ENCODE measurements at places on chromosomes 2 and 18.
A peak's percentile ranks its signal among the peaks of the same experiment; 100 is the strongest.

GRCh38 chr2:217040099-217040498 lies 180.2 kb upstream of the TNP1 start:
- no peak for DNase-seq

- DNase-seq = no peak
Observed at GRCh38 chr2:154240921-154241379, 369.2 kb downstream of the GALNT13 start.

DNA sequence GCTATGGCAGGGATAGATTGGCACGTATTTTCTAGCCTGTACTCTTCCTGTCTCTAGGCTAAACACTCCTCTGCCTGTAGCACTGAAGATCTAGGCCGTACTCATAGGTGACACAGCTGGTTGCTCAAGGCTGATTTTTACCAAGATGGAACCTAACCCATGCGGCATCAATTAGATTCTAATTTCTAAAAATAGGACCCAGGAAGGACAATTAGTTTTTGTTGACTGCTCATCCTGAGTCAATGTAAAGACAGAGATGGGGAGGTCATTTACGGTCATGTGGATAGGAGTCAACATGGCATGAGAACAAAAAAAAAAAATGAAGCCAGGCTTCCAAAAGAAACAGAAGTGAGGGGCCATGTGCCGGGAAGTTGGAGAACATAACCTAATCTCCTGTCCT lies 360.7 kb upstream of the ETAA1 start:
- no peak for DNase-seq

- DNase-seq = no peak
Observed at GRCh38 chr2:190627448-190628412, 21.2 kb upstream of the NAB1 start.

GRCh38 chr2:179352181-179352580 lies 87.5 kb upstream of the SESTD1 start:
- no peak for DNase-seq

DNA sequence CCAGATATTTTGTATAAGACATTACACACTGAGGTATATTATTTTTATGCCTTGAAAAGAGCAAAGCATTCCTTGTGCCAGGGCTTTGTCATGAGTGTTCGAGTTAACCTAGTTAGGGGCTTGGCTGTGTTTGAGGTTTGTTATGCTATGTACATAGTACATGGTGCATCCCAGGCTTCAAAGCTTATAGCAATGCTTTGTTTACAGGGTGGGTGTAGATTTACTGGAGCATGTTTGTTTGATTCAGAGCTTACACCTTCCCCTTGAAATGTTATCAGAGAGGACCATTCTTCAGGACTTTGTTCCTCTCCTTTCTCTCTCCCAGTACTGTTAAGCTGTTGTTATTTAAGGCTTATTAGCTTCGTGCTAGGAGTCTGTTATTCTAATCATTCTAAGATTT lies 738.7 kb upstream of the LRRTM4 start:
- no peak for DNase-seq

- no peak for DNase-seq
Observed at GRCh38 chr2:7952046-7952745, 729.7 kb upstream of the ID2 start.

- no peak for DNase-seq
Observed at GRCh38 chr2:232541195-232541960, 1.9 kb downstream of the CHRNG start.

GRCh38 chr2:96885432-96886347 lies 15.8 kb upstream of the SEMA4C start:
- no peak for DNase-seq

- DNase-seq = no peak
Observed at GRCh38 chr2:6863792-6864191, 1.9 kb downstream of the CMPK2 start.

GRCh38 chr18:3217948-3218647 lies 1.7 kb downstream of the MYOM1 start:
- DNase-seq = no peak

DNA sequence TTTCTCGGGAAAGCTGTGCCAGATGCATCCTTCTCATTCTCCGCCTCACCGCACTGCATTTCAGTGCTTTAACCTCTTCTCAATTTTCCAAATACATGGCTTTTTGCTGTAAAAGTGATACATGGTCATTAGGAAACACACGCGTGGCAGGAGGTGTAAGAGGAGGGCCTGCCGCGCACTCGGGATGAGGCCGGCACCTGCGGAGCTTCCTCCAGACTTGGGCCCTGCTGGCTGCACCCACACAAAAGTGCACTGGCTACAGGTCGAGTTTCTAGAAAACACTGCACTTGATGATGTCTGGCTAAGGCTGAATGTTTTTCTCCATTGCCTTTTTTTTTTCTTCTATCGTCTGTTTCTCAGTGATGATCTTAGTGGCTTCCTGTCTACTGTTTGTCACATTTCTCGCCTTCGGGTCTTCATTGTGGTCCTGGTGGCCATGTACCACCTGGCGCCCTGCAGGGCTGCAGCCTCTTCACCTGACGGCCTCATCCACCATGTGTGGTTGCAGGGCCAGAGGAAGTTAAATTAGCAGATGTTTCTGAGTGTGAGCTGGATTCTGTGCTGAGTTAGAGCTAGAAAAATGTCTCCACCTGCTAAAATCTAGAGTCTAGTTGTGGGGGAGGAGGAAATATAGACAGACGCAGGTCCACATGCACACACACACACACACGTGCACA lies 7.6 kb downstream of the KCNG2 start:
- DNase-seq = no peak

DNA sequence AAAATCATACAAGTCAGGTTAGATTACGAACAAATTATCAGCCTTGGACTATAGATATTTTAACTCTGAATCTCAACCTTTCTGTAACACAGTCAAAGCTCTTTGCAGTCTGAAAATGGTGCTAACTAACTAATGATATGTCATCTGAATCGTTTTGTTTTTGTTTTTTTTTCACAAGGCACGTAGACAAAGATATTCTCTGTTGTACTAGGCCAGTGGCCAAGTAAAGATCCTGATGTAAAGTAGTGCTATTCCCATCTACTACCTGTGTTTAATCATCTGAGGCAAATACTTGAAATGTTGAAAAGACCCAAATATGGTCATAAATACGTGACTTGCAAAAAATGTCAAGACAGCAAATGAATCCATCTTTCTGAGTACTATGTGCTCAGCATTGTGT lies 65.7 kb downstream of the REL start:
- DNase-seq = no peak

GRCh38 chr2:137420744-137421143 lies 543.5 kb upstream of the HNMT start:
- DNase-seq = no peak

DNA sequence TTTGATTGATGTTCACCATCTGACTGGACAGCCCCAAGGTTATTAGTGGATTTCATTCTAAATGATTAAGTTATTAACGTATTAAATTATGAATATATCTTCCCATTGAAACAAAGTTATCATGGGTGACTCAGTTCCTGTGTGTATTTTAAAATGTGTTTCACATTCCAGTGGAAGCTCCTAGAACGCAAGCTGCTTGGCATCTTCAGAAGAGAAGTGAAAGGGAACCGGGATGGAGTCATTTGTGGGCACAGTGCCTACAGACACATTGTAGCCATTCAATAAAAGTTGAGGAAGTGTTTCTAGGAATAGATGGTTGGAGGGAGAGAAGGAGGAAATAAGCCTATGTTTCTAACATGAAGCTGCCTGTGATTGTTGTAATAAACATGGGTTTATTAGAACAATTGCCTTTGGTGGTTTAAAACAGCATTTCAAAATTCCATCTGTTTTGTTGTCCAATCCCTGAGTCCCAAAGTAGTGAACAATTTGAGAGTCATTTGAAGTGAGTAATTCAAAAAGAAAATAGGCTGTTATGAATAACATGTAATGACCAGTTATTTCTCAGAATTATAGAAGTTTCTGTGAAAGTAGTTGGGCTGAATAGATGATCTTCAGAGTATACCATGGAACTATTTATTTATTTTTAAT lies 143.5 kb downstream of the PKP4 start:
- DNase-seq = peak; percentile 73

- DNase-seq = peak; percentile 65
Observed at GRCh38 chr2:157182834-157183396, 74.6 kb upstream of the GALNT5 start.

GRCh38 chr2:146527166-146527565 lies 1317.7 kb upstream of the ACVR2A start:
- peak; percentile 10 for DNase-seq

DNA sequence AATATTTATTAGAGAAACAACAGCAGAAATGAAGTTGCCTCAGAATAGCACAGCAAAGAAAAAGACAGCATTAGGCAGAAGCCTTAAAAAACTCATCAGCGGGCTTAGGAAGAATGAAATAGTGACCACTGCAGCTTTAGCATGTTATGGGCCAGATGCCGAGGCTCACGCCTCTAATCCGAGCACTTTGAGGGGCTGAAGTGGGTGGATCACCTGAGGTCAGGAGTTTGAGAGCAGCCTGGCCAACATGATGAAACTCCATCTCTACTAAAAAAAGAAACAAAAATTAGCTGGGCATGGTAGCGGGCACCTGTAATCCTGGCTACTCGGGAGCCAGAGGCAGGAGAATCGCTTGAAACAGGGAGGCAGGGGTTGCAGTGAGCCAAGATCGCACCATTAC lies 32.4 kb downstream of the AP1S3 start:
- DNase-seq = no peak

GRCh38 chr2:207768168-207768865 lies 1.4 kb downstream of the FZD5 start:
- no peak for DNase-seq

DNA sequence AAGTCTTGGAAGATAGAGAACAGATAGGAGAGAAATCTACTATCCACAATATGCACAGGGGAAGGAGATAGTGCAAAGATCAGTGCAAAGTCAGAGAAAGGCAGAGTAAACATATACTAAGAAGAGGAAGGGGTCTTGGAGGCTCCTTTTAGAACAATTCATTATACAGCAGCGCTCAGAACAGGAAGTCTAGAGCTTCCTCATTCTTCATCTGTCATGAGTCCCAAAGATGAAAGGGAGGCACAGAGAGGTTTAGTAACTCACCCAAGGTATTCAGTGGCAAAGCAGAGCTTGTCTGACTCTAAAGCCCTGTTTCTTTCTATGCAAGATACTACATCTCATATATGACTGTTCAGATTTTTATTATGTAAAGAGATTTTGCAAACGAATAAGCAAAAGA lies 1.4 kb downstream of the SP110 start:
- no peak for DNase-seq

- no peak for DNase-seq
Observed at GRCh38 chr2:234252772-234253171, 202.3 kb downstream of the SPP2 start.

- DNase-seq = no peak
Observed at GRCh38 chr2:175025946-175026345, 20.8 kb upstream of the CHN1 start.

DNA sequence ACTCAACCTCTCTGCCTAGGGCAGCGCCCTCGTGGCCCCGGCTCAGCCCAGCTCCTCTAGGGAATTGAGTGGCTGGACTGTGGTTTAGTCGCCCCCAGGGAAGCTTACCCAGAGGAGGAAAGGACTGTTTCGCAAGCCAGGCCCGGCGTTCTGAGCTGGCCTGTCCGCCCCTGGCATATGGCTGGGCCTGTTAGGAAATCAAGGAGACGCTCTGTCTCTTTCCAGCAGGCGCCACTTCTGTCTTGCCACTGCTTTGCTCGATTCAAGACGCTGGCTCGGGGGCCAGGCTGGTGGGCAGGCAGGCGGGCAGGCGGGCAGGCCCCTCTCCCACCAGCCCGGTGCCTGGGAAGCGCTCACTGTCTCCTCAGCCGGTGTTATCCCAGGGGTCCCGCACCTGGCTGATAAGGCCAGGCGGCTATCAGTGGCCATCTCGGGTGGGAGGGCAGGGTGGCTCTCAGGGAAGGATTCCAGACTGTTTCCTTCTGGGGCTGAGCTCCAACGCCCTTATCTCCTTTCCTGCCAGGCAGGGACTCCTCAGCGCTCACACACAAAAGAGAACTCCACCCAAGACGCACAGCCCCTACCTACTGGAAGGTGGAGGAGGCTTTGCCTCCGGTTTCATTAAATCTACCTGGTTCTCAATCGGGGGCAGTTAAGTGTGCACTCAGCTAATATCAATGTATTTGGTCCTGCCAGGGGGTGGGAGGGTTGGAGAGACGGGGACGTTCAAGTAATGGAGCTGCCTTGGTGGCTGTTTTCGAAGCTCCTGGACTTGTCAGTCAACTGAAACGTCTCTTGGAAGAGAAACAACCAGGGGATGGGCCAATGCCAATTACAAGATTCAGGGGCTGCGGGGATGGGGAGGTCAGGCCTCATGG lies 109.1 kb downstream of the SMAD7 start:
- DNase-seq = no peak

DNA sequence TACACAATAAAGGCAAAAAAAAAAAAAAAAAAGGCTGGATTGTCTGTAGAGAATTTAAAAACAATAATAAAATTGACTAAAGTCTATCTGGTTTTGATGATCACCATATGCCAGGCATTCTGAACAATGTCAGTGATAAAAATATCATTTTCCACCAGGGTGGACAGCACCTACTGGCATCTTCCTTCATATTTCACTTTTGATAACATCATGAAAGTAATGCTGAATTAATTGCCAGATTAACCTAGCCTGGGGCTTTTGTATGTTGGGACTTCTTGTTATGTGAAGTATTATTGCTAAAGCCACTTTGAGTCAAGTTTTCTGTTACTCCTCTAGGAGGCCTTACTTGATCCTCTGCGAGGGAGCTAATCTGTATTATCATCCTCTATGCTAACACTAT lies 73.8 kb upstream of the FAM98A start:
- DNase-seq = no peak

Measured in fibroblast of skin of left quadriceps (primary cell).